ENCODE measurements at places on chromosomes 2 and 18.

GRCh38 chr18:58232668-58233067 lies 188.6 kb downstream of the NEDD4L start:
- DNase-seq: no peak

- no peak for DNase-seq
Measured at GRCh38 chr2:216911886-216912285, 52.0 kb upstream of the TNP1 start.

GRCh38 chr2:83630351-83630750 lies 828.7 kb downstream of the SUCLG1 start:
- DNase-seq: no peak

DNA sequence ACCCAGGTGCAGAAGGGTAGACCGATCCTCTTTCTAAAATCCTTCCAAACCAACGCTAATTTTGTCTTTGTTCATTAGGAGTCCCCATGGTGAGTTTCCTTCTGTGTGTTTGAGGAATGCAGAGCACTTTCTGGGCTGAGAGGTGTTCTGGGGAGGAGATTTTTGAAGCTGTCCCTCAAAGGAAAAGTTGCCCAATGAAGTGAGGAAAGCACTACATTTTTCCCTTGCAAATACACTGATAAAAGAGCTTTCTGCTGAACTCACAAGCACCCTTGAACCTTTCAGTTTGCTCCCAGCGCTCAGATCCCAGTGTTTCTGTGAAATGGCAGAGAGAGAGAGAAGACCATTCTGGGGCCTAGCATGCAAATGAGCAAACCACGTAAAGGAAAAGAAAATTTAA lies 299.6 kb upstream of the FANCL start:
- no peak for DNase-seq

DNA sequence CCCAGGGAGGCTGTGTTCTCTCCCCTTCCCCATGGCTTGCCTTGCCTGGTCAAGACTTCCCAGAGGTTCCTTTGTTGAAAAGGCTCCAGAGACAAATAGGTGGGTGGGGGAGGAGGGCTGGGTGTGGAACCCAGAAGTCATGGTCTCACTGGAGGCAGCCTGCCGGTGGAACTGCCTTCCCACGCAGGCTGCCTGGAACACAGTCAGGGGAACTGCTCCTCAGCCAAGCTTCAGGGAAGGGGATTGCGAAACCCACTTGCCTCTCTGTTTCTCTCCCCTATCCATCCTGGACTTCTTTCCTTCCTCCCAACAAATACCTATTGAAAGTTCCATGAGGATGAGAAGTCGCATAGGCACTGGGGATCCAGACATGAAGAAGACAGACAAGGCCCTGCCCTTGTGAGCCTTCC lies 31.6 kb downstream of the MARCO start:
- no peak for DNase-seq

Data from DMS 273 treated with DMSO at 0.1 percent for 48 hours (cell line).